Foreskin keratinocyte (primary cell): ENCODE measurements at places on chromosomes 4 and X.

- peak; percentile 20 for DNase-seq
Observed at GRCh38 chrX:41116948-41117347, 31.7 kb downstream of the USP9X start.

DNA sequence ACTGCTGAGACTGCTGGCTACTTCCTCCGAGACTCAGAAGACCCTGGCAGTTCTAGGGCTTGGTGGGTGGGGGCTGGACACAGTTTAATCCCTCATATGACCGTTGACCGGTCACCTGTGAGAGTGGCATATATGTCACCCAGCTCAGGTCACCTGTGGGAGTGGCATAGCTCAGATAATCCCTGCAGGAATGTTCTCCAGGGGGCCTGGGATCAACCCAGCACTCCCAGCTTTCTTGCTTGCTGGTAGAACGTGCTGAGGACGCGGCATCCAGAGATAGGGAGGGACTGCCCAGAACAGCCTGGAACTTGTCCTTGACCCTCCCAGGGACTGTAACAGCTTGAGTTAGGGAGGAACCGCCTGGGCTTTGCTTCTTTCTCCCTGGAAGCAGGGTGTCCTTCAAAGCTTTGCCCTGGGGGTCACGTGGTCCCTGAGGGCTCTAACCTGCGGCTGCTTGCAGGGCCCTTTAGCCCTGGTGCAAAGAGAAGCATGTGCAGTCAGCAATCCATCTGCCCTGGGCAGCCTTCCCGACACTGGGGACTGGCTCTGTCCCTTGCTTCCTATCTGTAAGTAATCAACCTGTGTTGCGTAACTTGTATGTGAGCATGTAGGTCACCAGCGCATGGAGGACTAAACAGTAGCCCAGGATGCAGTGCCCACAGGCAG, 55.3 kb downstream of the ZFYVE28 start:
- DNase-seq: no peak

DNA sequence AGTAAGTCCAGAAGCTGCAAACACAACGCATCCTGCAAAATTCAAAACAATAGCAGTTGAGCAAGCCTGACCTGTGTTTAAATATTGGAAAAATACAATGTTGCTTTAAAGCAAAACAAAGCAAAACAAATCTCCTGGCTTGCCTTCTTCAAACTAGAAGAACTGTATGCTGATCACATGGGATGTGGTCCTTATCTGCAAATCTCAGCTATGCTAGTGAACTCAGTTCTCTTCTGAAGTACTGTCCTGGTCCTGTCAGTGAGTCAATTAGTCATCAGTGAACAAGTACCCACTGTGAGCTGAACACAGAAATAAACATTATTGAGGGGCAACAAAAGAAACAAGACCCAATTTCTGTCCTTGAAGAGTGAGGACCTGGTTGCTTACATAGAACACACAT, 522.5 kb downstream of the SMARCA1 start:
- no peak for DNase-seq

DNA sequence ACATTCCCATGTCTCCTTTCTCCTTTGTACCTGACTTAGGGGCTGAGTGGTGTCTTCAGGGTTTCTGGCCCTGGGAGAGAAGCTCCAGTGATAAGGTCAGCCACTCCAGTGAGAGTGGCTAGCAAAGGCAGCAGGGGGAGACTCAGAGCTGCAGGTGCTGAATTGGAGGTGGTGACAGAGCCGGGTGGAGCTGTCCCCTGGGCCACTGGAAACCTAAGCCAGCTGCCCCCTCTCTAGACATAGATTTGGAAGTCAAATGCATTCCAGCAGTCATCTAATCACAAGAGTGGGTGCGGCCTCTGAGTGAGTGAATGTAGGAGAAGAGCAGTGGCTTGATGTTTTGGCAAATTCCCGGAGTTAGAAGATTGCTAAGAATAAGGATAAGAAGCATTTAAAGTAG, 28.5 kb downstream of the TRIM2 start:
- DNase-seq: no peak

DNA sequence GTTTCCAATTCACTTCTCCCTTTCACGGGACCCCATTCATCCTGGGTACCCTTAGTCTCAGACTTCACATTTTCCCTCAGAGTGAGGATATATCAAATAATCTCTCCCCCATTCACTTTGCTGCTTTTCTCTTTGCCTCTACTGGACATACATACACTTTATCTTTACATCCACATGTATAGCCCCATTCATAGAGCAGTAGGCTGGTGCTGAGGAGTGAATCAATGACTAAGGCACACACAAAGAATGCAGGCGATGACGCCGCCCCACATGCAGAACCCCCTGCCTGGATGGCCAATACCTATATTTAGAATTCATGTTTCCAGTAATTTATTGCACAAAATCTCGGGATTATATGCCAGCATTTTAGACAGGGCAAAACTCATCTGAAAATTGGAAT, 554.3 kb upstream of the TENM3 start:
- DNase-seq: no peak

GRCh38 chr4:15410750-15411149, 17.1 kb upstream of the C1QTNF7 start:
- no peak for DNase-seq

DNA sequence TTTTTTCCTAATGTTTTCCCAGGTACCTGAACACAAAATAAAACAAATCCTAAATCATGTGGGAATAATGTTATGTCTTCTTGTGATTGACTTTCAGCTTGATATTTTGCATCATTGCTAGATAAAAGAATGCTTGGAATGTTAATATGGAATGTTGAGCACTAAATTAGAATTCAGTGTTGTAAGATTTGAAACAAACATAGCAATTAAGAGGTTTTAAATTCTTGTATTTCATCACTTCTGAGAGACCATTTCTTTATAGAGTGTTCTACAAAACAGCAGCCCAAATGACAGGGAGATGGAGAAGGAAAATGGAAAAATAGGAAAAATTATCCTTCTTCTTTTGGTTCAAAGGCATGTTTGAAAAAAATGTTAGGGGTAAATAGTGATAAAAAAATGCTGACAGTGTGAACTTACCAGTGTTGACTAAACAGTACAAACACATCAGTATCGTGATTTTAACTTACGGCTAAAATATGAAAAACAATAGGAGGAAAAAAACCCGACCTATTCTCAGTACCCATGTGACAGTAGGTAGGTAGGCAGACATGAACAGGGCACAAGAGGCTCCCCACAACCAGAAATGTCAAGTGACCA, 102.6 kb upstream of the PDE5A start:
- no peak for DNase-seq

GRCh38 chr4:56405016-56405415, 17.7 kb upstream of the AASDH start:
- DNase-seq: no peak

DNA sequence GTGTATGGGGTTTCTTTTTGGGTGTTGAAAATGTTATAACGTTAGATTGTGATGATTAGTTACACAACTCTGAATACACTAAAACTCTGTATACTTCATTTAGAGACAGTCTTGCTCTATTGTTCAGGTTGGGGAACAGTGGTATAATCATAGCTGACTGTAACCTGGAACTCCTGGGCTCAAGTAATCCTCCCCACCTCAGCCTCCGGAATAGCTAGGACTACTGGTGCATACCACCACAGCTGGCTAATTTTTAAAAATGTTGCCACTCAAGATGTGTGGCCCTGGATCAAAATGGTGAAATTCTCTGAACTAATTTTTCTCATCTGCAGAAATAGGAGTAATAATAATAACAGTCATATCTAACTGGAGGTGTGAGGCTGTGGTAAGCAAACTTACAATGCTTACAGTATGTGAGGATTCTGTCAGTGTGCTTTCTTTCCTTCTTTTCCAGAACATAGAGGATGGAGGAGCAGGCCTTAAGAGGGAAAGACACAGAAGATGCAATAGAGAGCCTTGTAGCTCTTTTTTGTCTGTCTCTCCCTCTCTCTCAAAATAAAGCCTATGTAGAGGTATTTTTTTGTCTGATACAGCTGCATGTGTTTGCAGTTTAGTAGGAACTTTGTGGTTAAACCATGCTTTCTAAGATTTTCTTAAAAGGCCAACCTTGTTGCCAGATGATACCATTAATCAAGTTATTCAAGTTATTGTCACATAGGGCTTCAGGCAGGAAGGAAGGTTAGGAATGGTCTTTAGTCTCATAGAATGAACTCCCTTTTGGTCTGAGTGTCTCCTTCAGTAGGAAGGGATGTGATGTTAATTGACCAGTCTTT, 7.5 kb downstream of the ADD1 start:
- no peak for DNase-seq

GRCh38 chr4:76666944-76667532, 230.9 kb downstream of the SOWAHB start:
- no peak for DNase-seq

DNA sequence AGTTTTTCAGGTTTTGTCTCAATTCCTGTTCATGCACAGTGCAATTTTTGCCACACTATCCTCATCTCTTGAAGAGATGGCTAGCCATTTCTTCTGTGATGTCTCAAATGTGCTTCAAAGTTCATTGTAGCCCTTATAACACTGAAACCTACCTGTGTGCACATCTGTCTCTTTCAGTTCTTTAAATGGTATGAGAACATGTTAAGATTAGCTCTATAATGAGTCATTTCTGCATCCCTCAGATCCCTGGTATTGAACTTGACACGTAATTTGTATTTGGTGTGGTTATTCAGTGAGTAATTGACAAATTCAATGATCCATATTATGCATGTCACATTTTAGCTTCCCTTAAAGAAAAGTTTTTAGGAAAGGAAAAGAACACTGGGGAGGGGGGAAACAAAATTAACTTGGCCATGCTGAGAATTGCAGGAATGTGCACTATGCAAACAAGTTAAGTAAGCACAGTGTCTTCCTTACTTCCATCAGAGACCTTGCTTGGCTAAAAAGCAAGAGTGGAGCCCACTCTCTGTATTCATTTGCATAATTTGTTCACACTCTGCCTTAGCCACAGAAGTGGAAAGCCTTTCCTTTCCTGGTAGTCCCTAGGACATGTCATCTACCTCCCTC, 659.8 kb upstream of the MAGEB2 start:
- DNase-seq: peak; percentile 52

DNA sequence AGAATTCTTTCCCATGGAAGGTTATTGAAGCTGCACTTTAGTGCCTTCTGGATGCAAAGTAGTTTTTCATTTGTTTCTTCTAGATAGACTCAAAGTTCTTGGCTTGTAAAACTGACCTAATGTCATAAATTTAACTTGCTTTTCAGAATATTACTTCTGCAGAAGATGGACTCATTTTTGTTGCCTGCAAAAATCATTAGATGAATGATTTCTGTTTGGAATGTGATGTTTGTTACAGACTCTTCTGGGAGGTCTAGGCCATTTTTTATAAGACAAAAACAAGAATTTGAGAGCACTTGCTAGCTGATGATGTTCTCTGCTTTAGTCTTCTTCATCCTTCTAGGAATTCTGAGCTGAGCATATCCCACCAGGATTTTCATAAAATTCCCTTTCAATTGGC, 308.6 kb upstream of the GIMD1 start:
- DNase-seq: no peak
